ENCODE measurements at places on chromosomes 11 and 22. TPM values are rescaled to one million over a fixed set of nuclear protein-coding genes. Genes with fewer than 3 reads are reported as not detected.

CCDC188 gene
- total RNA-seq: not detected

- H3K27ac ChIP-seq: no peak overlapping the region
- no peak overlapping the region for H3K4me3 ChIP-seq
Measured at GRCh38 chr11:91653079-91653754, 571.4 kb upstream of the FAT3 start.

- H3K27ac ChIP-seq: no peak overlapping the region
- DNase-seq: no peak
- no peak overlapping the region for H3K4me3 ChIP-seq
- peaks cover 10% of the 10 kb centered on the region for H3K36me3 ChIP-seq
Measured at GRCh38 chr22:40572976-40573375, 63.5 kb downstream of the MRTFA start.

GRCh38 chr11:125079151-125079877 lies 16.2 kb downstream of the SLC37A2 start:
- H3K4me3 ChIP-seq: no peak overlapping the region
- no peak for DNase-seq
- no peaks in the 10 kb centered on the region for H3K27me3 ChIP-seq
- H3K27ac ChIP-seq: no peak overlapping the region
- H3K36me3 ChIP-seq: no peaks in the 10 kb centered on the region

DNA sequence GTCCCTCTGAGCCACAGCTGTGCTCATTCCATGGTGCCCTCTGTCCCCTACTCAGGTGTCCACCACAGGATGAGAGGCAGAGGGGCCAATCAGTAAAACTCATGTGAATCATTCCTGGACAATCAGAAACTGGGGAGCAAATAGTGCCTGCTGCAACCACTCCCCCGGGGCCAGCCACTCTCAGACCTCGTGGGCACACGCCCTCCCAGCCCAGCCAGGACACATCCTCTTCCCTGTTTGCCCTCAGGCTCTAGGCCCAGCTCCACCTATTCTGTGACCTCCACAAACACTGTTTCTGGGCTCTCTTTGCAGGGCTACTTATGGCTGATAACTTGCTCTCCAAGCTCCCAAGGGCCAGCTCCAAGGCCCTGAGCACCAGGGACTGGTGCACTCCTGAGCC lies 14.0 kb upstream of the KCTD14 start:
- H3K4me1 ChIP-seq: peaks cover 21% of the 10 kb centered on the region
- no peak for DNase-seq
- no peak overlapping the region for H3K27ac ChIP-seq
- H3K36me3 ChIP-seq: no peaks in the 10 kb centered on the region
- no peak overlapping the region for H3K4me3 ChIP-seq
- no peaks in the 10 kb centered on the region for H3K27me3 ChIP-seq

- peaks cover 5% of the 10 kb centered on the region for H3K4me1 ChIP-seq
- DNase-seq: no peak
- H3K27me3 ChIP-seq: peaks cover 47% of the 10 kb centered on the region
- no peak overlapping the region for H3K4me3 ChIP-seq
- H3K36me3 ChIP-seq: no peaks in the 10 kb centered on the region
Measured at GRCh38 chr11:35947437-35947836, 3.6 kb downstream of the LDLRAD3 start.

DNA sequence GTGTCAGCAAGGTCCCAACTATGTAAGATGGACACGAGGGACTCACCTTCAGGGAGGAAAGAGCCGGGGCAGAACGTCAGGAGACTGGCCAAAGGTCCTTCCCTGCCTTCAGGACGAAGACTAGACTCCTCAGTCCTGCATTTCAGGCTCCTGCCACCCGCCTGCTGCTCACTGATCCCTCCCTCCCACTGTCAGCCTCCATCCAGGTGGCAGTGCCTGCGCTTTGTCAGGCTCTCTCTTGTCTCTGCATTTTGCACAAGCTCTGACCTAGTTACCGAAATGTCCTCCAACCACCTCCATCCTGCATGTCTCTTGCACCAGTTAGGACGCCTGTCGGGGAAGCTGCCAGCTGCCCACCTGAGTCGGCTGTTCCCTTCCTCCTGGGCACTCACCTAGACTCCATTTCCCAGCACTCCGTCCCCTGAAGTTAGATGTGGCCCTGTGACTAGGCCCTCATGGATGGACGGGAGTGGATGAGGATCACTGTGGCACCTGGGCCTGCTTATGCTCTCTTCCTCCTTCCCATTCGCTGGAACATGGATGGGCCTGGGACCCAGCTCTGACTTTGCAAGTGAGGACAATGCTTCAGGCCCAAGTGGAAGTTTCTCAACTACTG lies 8.0 kb downstream of the B3GNT6 start:
- DNase-seq: no peak
- H3K27ac ChIP-seq: no peak overlapping the region
- H3K27me3 ChIP-seq: peaks cover 45% of the 10 kb centered on the region
- peaks cover 20% of the 10 kb centered on the region for H3K4me1 ChIP-seq
- H3K36me3 ChIP-seq: no peaks in the 10 kb centered on the region

- no peak overlapping the region for H3K27ac ChIP-seq
- H3K36me3 ChIP-seq: no peaks in the 10 kb centered on the region
- no peaks in the 10 kb centered on the region for H3K27me3 ChIP-seq
Measured at GRCh38 chr11:70536051-70536877, 137.9 kb downstream of the CTTN start.

DNA sequence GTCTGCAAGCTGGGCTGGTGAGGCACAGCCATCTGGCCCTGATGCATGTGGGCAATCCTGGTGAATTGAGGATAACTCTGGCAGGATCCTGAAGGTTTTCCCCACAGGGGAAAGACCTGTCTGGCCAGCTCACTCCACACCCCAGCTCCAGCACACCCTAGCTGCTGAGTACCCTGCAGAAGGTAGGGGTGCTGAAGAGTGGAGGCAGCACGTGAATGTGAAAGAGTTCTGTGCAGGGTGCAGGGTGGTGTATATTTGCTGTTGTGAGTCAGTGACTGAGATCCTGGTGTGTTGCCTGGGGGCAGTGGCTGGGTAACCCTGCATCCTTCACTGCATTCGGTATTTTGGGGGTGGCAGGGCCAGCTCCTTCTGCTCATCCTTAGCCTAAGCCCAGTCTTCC lies 22.4 kb downstream of the DGAT2 start:
- no peak for DNase-seq
- no peak overlapping the region for H3K27ac ChIP-seq
- H3K27me3 ChIP-seq: no peaks in the 10 kb centered on the region
- H3K4me1 ChIP-seq: no peaks in the 10 kb centered on the region
- H3K4me3 ChIP-seq: no peak overlapping the region

TCN1 gene
- not detected for total RNA-seq

- no peak overlapping the region for H3K4me3 ChIP-seq
- H3K27ac ChIP-seq: no peak overlapping the region
- no peaks in the 10 kb centered on the region for H3K27me3 ChIP-seq
- H3K36me3 ChIP-seq: no peaks in the 10 kb centered on the region
- no peaks in the 10 kb centered on the region for H3K4me1 ChIP-seq
- no peak for DNase-seq
Measured at GRCh38 chr11:40029391-40029790, 1430.1 kb downstream of the LRRC4C start.

GRCh38 chr22:37680191-37680851 lies 4.9 kb downstream of the LGALS1 start:
- peaks cover 4% of the 10 kb centered on the region for H3K36me3 ChIP-seq
- H3K4me3 ChIP-seq: no peak overlapping the region
- H3K4me1 ChIP-seq: peaks cover 39% of the 10 kb centered on the region

DNA sequence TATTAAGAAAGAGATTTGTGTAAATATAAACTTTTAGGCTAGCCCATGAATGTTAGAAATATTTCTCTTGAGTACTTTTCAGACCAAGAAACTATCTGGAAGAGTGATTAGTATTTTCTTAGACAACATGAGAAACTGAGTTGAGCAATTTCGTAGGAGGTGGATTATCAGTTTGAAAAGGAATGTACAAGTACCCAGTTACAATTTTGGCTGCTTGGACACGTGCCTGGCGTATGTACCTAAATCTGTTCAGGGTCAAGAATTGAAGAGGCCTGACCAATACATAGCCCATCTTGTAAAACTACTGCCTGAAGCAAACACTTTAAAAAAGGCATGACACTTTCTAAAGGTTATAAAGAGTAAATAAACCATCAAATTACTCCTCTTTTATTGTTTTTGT lies 71.1 kb downstream of the CCDC73 start:
- DNase-seq: no peak
- no peaks in the 10 kb centered on the region for H3K36me3 ChIP-seq
- H3K4me1 ChIP-seq: peaks cover 4% of the 10 kb centered on the region
- no peak overlapping the region for H3K27ac ChIP-seq
- H3K27me3 ChIP-seq: peaks cover 2% of the 10 kb centered on the region

- H3K27me3 ChIP-seq: no peaks in the 10 kb centered on the region
- no peak overlapping the region for H3K27ac ChIP-seq
- no peak for DNase-seq
- no peaks in the 10 kb centered on the region for H3K4me1 ChIP-seq
- H3K36me3 ChIP-seq: no peaks in the 10 kb centered on the region
Measured at GRCh38 chr11:80083531-80083951, 642.7 kb upstream of the TENM4 start.

DNA sequence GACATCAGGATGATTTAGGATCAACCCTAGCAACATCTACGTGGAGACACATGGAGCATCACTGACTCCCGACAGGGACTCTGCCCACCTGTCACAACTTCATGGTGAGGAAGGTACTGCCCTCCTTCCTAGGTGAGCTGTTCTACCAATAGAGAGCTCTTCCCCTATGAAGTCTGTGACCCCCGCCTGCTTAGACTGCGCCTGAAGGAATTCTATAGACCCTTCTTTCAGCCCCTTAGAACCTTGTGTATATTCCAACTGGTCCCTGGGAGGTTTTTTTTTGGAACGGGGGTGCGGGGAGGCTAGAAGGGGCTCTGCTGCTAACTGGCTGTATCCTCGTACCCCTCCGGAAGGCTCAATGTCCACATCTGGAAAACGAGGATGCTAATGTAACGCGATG lies 566 bp downstream of the INTS4 start:
- peak overlapping the region; percentile 96 for H3K27ac ChIP-seq
- peaks cover 17% of the 10 kb centered on the region for H3K4me1 ChIP-seq
- DNase-seq: no peak
- H3K27me3 ChIP-seq: no peaks in the 10 kb centered on the region

ANO9 gene
- total RNA-seq: 28.2 TPM

C1QTNF4 gene
- 0.18 TPM for total RNA-seq

GRCh38 chr11:93267383-93267782 lies 63.2 kb upstream of the DEUP1 start:
- no peak overlapping the region for H3K4me3 ChIP-seq
- peaks cover 9% of the 10 kb centered on the region for H3K27me3 ChIP-seq
- no peak overlapping the region for H3K27ac ChIP-seq

DNA sequence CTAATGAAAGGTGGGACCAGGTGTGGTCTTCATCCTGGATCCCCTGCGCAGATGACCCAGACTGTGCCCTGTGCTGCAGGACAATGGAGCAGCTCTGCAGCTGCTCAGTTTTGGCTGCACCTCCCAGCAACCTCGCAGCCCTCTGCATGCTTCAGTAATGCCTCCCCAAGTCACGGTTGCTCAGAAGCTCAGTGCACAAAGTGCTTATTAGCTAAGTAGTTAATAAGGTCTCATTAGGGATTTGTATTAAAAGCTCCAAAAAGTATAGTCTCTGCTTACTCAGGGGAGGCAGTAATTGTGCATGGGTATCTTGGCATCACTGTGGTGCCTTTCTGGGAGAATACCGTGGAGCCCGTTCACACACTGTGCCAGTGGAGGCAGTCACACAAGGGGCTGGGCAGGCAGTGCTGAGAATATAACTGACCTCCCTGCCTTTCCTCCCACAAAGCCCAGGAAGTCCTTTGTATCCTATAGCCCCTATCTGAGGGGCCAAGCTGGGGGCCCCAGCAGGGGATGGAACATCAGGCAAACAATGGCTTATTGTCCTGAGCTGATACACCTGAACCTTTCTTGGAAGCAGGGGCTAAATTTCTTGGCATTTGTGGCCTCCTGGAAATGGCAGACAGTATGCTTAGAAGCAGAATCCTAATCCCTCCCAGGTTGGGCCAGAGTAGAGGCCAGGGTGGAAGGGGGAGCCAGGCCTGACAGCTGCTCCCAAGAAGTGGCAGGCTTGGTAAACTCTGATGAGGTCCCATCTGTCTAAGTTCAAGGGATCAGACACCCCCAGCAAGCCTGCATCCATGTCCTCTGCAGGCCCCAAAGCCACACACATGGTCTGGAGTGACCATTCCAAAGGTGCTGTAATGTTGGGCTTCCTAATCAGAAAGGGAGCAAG lies 125.5 kb upstream of the PARVA start:
- H3K4me3 ChIP-seq: no peak overlapping the region
- no peak overlapping the region for H3K27ac ChIP-seq
- DNase-seq: no peak
- H3K36me3 ChIP-seq: peaks cover 3% of the 10 kb centered on the region

GRCh38 chr22:30598986-30599385 lies 7.3 kb upstream of the PES1 start:
- H3K27me3 ChIP-seq: peaks cover 2% of the 10 kb centered on the region
- no peak overlapping the region for H3K4me3 ChIP-seq
- H3K36me3 ChIP-seq: no peaks in the 10 kb centered on the region
- no peaks in the 10 kb centered on the region for H3K4me1 ChIP-seq
- no peak for DNase-seq

- peaks cover 5% of the 10 kb centered on the region for H3K4me1 ChIP-seq
- H3K27me3 ChIP-seq: no peaks in the 10 kb centered on the region
- no peak overlapping the region for H3K4me3 ChIP-seq
- no peak for DNase-seq
- H3K27ac ChIP-seq: no peak overlapping the region
Measured at GRCh38 chr11:45385423-45385822, 99.3 kb upstream of the SYT13 start.

TPH1 gene
- 0.18 TPM for total RNA-seq

DNA sequence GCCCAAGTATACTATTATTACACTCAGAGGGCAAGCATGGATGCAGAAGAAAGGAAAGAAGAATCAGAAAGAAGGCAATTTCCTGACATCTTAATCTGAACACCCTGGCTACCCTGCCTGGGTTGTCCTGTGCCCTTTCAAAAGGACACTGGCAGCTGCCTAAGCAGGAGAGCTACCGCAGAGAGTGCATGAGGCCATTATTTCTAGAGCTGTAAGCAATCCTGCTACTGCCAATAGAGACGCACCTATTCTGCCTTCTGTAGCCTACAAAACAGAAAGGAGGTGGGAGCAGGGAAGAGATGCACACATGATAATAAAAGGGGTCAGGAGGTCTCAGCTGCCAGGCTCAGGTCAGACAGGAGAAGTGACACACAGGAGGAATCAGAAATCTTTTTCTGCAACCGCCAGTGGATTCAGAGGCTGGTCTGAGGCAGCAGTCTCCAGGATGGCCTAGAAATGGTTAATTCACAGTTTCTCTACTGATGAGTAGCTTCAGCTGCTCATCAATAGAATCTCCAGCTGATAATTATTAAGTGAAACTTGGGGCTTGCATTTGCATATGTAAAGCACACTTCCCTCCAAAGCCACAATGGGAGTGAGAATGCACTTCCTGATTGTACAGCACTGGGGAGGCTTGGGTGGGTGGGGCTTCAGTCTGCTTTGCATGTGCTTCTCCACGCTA lies 253.9 kb downstream of the LARGE1 start:
- no peak for DNase-seq
- H3K36me3 ChIP-seq: no peaks in the 10 kb centered on the region
- H3K27me3 ChIP-seq: no peaks in the 10 kb centered on the region
- no peak overlapping the region for H3K27ac ChIP-seq

- no peak overlapping the region for H3K27ac ChIP-seq
- H3K4me3 ChIP-seq: no peak overlapping the region
- no peaks in the 10 kb centered on the region for H3K27me3 ChIP-seq
- peak; percentile 81 for DNase-seq
- H3K4me1 ChIP-seq: peaks cover 51% of the 10 kb centered on the region
Measured at GRCh38 chr11:67648140-67648795, 2.3 kb downstream of the ACY3 start.

- no peak overlapping the region for H3K27ac ChIP-seq
- H3K27me3 ChIP-seq: peaks cover 12% of the 10 kb centered on the region
- H3K4me1 ChIP-seq: no peaks in the 10 kb centered on the region
- H3K36me3 ChIP-seq: peaks cover 2% of the 10 kb centered on the region
- no peak for DNase-seq
Measured at GRCh38 chr11:20243974-20244373, 83.7 kb upstream of the DBX1 start.
